ENCODE measurements at places on chromosomes 2 and 18.

DNA sequence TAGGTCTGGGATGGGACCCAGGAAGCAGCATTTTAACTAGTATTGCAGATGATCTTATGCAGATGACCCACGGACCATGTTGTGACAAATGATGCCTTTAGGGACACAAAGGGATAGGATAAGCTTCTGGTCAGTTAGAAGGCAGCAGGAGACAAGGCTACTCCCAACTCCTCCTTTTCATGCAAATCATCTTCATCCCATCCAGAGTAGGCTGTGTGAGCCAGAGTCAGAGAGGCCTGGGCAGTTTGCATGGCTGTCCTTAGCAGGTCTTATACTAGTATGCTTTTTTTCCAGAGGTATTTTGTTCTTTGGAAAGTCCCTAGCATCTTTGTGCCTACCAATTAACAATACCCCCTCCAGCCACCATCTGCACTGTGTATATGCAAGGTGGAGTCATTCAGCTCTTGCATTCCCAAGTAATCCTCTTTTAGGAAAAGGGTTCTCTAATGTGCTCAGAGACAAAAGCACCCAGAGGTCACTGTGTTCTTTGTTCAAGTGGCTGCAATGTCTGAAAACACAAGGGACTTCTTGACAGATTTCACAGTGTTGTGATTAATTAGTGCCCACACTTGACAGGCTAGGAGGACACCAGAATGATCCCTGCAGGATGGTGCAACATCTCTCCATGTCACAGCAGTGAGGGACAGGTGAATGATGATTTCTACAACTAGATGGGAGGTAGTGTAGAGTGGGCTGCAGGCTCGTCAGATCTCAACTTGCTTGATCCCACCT lies 225.8 kb downstream of the NCKAP5 start:
- DNase-seq, result no peak

DNA sequence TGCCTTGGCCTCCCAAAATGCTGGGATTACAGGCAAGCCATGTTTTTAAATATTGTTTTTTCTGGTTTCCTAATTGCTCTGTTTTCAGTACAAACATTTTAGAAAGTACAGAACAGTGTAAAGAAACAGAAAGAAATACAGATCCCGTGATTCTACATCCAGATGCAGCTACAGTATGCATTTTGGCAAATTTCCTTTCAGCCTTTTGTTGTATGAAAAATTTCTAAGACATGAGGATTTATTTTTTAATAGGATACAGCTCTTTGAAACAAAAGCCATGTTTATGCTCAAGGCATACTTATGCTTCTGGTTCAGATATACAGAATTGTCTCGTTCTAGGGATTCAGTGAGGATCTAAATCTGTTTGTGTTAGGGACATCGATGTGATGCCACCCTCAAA lies 109.5 kb downstream of the MAP2 start:
- DNase-seq, result no peak

- DNase-seq, result peak; percentile 66
Measured at GRCh38 chr2:47307066-47307465, 95.9 kb upstream of the MSH2 start.

DNA sequence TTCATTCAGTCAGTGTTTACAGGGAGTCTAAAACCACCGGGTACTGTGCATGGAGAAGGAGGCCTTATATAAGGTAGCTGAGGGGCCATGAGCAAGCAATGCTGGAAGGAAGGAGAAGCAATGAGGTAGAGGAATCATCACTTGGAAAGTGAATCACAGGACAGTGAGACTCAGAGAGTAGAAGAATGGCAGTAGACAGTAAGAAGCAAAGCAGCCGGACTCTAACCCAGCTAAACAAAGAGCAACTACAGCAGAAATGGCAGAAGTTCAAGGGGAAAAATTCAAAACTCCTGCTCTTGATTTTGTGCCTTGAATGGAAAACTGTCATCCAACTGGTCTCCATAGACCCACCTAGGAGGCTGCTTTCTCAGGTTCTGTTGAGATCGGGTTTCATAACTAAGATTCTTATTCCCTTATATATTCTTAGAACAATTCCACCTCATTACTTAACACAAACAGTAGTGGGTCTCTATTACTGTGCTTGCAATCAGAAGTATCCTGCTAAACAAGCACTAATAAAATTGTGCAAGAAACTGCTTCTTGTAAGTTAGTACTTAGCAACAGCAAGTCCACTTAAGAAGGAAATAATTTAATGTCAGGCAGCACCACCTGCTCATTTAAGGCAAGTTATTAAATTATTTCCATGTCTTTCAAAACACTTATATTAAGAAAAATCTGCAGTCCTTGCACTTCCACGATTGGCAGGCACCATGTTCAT lies 68.0 kb downstream of the RBMS1 start:
- DNase-seq, result peak; percentile 58

DNA sequence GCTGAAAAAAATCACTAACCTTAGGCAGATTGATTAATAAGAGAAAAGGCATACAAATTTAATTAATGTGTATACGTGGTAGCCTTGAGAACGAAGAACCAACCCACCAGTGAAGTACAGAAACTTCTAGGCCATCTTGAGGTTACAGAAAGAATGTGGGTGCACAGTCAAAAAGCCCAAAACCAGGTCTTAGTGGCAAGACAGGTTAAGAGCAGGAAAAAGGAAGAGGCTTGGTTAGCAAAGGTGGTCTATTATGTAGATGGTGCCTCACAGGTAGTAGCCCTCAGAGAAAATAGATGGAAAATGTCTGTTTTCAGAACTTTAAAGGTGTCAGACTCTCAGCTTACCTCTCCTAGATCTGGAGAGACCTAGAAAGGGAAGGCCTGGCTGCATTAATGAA lies 22.0 kb upstream of the SLC35G4 start:
- DNase-seq, result no peak

DNA sequence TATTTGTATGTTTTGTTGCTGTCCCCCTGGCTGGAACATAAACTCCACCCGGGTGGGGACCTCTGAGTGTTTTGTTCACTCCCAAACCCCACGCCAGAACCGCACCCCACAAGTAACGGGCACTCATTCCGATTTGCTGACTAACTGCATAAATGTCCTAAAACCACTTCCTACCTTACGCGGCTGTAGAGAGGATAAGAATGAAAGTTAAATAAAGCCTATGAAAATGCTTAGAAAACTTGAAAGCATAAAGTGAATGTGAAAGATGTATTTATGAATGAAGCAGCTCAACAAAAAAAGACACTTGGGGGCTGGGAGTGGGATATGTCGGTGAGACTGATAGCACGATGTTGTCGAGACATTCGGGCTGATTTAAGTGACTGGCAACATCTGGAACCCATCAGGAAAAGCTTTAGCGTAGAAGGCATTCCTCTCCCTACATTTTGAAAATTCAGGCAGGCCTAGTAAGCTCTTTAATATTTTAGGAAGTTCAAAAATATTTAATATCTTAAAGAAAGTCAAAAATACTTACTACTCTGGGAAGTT lies 206.7 kb downstream of the SH3RF3 start:
- peak; percentile 64 for DNase-seq

GRCh38 chr2:231573698-231574421 lies 18.8 kb upstream of the TEX44 start:
- DNase-seq, result no peak

DNA sequence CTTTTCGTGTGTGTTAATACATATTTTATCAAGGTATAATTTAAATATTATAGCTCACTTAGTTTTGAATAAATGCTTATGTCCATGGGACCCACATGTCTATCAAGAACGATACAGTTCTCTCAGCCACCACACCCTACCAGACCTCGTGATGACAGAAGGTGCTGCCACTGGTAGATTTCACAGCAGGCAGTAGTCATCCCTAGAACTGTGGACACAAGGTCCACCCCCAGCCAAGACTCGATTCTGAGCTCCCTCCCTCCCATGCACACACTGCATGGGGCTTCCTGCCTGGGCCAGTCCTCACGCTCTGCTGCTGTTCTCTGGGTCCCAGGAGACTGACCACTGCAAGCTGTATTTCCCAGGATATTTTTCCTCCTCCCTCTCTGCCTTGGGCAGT lies 26.5 kb upstream of the CREB1 start:
- peak; percentile 54 for DNase-seq

- DNase-seq, result peak; percentile 68
Measured at GRCh38 chr2:71831193-71831577, 316.5 kb downstream of the CYP26B1 start.

- DNase-seq, result no peak
Measured at GRCh38 chr2:239836021-239836765, 188.9 kb downstream of the NDUFA10 start.
